H9 (cell line): ENCODE measurements at places on chromosomes 6 and 20. TPM values are rescaled to one million over a fixed set of nuclear protein-coding genes. Genes with fewer than 3 reads are reported as not detected.

Gene SPEF1
- 0.22 and 0.24 TPM in 2 replicates for total RNA-seq

- no peak overlapping the region for H3K27ac ChIP-seq
- H3K36me3 ChIP-seq: no peaks in the 10 kb centered on the region
- DNase-seq: peak; percentile 74
- H3K27me3 ChIP-seq: peaks cover 3% of the 10 kb centered on the region; the same call in 1 of the 2 replicates
- no peaks in the 10 kb centered on the region for H3K4me1 ChIP-seq
Measured at GRCh38 chr20:64102647-64103354, 4.6 kb downstream of the NPBWR2 start.

DNA sequence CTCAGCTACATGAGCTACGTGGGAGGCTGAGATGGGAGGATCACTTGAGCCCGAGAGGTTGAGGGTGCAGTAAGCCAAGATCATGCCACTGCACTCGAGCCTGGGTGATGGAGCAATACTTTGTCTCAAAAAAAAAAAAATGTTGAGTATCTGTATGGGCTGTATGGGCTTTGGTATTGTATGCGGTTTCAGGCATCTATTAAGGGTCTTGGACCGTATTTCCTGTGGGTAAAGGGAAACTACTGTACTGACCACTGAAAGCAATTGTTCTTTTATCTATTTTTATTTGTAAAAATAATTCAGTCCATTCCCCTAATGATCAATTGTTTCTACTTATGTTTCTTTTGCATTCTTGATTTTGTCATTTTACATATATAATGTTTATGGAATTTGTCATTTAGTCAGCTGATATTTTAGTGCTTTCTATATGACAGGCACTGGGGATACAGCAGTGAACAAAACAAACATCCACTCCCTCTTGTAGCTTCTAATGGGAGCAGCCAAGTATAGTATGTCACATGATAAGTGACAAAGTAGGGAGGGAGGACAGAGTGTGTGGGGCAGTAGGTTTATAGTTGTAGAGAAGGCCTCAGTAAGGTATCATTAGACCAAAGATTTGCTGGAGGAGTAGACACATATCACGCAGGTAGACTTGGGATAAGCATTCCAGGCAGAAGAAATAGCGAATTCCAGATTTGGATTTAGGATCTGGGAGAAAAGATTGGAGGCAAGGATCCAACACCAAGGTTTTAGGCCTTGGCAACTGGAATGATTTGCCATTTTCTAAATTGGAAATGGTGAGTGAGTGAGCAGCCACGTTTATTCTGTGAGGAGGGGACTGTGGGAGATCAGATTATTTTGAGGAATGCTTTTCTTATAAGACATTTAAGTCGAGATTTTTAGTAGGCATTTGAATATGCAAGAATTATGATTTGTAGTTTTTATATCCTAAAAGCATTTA, 6.0 kb downstream of the PCMT1 start:
- H3K27ac ChIP-seq: no peak overlapping the region
- DNase-seq: no peak
- no peak overlapping the region for H3K4me3 ChIP-seq
- H3K36me3 ChIP-seq: peaks cover 5% of the 10 kb centered on the region; the same call in 1 of the 2 replicates

GRCh38 chr20:46152824-46153586, 34.9 kb downstream of the CD40 start:
- H3K4me1 ChIP-seq: no peaks in the 10 kb centered on the region
- H3K27ac ChIP-seq: no peak overlapping the region
- no peak overlapping the region for H3K4me3 ChIP-seq
- no peaks in the 10 kb centered on the region for H3K27me3 ChIP-seq
- no peaks in the 10 kb centered on the region for H3K36me3 ChIP-seq

DNA sequence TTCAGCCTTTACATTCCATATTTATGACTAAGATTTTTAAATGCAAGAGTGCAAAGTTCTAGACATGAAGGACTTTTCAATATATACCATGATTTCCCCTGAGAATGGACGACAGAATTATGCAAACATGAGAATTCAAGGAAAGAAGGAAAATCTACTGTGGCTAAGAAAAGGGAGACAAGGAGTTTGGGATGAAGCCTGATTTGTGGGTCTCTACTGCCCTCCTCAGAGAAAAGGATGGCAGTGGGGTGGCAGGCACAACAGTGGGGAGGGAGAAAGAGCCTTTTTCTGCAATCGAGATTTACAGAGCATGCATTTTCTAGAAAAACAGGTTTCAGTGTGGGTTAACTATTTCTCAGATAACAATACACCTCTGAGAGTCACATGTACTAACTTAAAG, 466.9 kb upstream of the NRSN1 start:
- H3K4me1 ChIP-seq: no peaks in the 10 kb centered on the region; the same call in 1 of the 2 replicates
- no peak overlapping the region for H3K4me3 ChIP-seq
- H3K27me3 ChIP-seq: no peaks in the 10 kb centered on the region
- no peak overlapping the region for H3K27ac ChIP-seq
- peak; percentile 43 for DNase-seq
